ENCODE measurements at places on chromosomes 16 and 17.

DNA sequence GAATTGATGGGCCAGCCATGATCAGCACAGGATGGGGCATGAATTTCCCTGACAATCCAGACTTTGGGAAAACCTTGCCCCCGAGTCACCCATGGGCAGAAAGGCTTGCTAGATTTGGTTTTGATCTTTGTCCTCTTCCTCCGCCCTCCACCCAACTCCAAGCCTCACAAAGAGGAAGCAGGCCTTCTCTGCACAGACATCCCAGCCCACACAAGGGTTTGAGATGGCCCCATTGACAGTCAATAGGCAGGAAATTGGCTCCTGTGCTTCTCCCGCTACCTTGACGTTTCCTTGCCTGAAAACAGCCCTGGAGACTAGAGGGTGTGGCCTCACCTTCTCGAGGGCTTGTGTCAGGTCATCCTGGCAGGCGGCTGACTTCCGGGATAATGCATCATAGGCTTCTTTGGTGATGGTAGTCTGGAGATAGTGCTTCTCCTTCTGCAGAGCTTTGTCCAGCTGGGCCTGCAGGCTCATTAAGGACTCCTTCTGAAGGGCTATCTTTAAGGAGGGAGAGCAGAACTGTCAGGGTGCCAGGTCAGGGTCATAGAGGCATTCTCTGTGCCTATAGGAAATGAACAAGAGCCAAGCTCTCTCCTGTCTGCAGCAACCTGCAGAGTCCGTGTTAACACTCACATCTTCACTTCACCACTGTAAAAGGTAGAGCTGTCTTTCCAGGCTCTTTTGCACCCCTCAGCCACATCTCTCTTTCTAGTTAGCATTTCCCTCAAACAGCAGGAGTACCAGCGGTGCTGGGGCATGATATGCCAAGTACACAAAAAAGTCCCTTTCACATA is 32.2 kb downstream of the DHX38 start:
- DNase-seq, result no peak

DNA sequence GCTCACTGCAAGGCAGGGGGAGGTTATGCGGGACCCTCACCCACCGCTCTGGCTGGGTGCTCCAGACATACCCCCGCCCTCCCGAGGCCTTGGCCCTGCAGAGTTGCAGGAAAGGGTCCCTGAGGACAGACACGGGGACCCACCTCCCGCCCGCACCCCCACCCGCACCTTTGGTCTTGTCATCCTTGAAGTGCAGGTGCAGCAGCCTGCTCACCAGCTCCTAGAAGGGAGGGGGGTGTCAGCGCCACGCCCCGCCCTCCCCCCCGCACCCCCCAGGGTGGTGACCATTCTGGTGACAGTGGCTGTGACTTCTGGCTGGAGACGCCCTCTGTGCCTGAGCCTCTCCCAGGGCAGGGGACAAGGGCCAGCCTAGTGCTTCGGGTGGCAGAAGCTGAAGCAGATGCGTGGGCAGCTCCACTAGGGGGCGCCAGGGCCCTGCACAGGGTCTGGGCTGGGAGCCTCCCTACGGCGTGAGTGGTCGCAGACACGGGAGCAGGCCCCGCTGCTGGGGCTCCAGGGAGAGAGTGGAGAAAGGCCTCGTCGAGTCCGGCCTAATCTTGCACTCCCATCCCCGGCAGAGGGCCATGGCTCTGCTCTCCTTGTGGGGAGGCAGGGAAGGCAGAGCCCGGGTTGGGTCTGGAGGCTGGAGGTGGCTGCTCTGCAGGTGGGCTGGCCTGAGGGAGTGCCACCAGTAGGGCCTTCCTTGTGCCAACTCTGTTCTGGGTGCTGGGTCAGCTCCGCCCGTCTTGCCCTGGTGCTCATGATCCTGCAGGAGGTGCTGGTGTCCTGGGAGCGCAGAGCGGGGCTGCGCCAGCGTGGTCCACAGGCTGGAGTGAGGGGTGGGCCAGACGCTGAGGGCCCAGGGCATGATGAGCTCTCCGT is 2.7 kb downstream of the CENPX start:
- peak; percentile 56 for DNase-seq

DNA sequence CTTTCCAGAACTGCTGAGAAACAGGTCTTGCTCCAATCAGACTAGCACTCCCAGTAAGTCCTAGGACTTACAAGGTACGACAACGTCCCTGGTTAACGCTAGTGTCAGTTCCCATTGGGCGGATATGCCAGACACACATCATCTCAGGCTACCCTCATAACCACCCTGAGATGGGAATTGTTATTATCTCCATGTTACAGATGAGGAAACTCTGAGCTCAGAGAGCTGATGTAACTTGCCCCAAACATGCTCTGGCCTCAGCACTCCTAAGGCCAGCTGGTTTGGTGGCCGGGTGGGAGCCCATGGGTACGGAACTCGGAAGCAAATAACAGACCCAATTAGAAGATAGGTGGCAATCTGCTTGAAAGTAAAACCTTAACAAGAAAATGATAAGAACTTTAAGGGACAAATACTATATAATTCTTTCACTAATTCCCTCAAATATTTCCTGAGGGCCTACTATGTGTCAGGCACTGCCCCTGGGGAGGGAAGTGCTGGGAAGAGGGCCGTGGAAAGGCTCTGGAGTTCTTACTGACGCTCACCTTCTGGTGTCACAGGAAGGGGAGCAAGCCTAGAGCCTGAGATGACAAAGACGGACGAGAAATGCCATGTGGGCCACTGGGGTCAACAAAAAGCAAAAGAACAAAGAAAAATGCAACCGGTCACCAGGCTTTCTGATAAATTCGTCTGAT is 6.9 kb downstream of the CREBBP start:
- DNase-seq, result no peak

- DNase-seq, result no peak
Observed at GRCh38 chr17:78494696-78495330, 82.4 kb downstream of the DNAH17 start.

- no peak for DNase-seq
Observed at GRCh38 chr16:54216688-54217087, 69.9 kb downstream of the IRX3 start.

GRCh38 chr17:45981306-45981705 is 17.7 kb upstream of the STH start:
- DNase-seq, result no peak

GRCh38 chr16:88070989-88071625 is 119.9 kb downstream of the BANP start:
- DNase-seq, result no peak

- DNase-seq, result no peak
Observed at GRCh38 chr17:75922963-75923874, 17.6 kb downstream of the FBF1 start.

DNA sequence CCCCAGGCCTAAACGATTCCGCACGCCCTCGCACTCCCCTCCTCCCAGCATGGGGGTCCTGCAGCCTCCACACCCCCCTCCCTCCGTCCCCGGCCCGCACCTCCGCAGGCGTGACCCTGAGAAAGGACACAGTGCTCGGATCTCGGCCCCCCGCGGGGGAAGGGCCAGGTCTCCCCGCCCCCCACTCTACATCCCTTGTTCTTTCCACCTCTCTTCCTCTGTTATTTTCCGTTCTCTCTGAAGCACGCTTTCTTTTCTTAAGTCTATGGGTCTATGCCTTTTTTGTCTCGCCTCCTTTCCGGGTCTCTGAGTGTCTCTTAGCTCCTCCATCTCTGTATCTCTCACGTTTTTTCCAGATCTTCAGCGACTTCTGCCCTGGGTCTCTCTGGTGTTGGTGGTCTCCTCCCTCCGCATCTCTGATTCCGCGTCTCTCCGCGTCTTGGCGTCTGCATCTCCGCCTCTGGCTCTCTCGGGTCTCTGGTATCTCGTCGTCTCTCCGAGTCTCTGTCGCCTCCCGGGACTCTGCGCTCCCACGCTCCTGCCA is 2.1 kb upstream of the HES7 start:
- DNase-seq, result peak; percentile 50

DNA sequence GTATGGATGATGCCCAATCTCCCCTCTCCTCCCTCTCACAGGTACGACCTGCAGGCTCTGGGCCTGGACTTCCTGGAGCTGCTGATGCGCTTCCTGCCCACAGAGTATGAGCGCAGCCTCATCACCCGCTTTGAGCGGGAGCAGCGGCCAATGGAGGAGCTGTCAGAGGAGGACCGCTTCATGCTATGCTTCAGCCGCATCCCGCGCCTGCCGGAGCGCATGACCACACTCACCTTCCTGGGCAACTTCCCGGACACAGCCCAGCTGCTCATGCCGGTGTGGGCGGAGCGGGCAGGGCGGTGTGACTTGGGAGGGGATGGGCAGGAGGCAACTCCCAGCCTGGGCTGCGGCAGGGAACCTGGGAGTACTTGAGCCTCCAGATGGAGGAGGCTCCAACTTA is 18.1 kb downstream of the SPATA32 start:
- DNase-seq, result no peak

- no peak for DNase-seq
Observed at GRCh38 chr17:74369221-74369620, 1.9 kb downstream of the GPR142 start.

GRCh38 chr17:3039736-3040135 is 23.7 kb downstream of the OR1D5 start:
- DNase-seq, result no peak

GRCh38 chr17:56781906-56782305 is 51.8 kb downstream of the C17orf67 start:
- DNase-seq, result no peak

- peak; percentile 53 for DNase-seq
Observed at GRCh38 chr16:81623365-81624102, 155.6 kb upstream of the PLCG2 start.

DNA sequence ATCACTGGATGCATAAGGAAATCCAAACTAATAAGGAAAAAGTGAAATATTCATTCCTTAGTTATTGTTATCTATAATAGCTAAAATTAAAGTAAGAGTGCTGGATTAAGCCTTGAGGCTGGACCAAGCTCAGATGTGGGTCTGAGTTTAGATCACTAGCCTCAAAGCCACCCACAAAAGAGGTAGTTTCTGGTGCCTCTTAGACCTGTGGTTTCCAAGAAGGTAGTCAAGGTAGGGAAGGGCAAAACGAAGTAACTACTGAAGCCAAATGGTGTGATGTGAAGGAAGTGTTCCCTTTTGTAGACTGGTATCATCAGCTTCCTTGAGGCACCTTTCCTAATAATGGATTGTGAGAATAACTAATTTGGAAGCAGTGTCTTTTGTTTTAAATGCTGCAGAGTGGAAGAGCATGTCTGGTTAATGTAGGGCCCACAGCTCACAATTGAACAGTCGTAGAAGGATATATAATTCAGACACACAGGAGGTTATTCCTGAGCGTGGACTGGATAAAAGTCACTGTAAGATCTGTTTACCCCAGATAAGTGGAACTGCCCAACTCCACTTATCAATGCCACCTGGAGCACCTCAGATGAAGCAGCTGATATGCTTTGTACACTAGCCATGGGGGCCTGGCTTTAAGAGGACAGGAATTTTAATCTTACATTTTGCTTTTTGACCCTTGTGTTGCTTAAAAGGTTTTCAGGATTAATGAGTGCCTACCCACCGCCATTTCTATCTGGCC is 31.7 kb upstream of the LCMT1 start:
- DNase-seq, result no peak

DNA sequence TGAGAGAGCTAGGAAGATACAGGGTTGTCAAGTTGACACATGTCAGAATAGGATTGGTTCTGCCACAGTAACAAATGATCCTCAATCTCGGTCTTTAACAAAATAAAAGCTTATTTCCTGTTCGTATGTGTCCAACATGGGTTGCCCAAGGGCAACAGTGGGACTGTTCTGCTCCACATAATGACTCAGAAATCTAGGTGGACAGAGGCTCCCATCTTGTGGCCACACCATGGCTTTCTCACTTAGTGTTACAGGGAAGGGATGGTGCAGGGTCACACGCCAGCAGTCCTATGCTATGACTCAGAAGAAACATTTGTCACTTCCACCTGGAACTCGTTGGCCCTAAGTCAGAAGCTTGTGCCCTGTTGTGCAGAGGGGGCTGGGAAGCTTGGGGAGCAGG is 364.9 kb downstream of the SNX29 start:
- peak; percentile 83 for DNase-seq

- no peak for DNase-seq
Observed at GRCh38 chr16:31327646-31328225, 27.2 kb upstream of the ITGAX start.

DNA sequence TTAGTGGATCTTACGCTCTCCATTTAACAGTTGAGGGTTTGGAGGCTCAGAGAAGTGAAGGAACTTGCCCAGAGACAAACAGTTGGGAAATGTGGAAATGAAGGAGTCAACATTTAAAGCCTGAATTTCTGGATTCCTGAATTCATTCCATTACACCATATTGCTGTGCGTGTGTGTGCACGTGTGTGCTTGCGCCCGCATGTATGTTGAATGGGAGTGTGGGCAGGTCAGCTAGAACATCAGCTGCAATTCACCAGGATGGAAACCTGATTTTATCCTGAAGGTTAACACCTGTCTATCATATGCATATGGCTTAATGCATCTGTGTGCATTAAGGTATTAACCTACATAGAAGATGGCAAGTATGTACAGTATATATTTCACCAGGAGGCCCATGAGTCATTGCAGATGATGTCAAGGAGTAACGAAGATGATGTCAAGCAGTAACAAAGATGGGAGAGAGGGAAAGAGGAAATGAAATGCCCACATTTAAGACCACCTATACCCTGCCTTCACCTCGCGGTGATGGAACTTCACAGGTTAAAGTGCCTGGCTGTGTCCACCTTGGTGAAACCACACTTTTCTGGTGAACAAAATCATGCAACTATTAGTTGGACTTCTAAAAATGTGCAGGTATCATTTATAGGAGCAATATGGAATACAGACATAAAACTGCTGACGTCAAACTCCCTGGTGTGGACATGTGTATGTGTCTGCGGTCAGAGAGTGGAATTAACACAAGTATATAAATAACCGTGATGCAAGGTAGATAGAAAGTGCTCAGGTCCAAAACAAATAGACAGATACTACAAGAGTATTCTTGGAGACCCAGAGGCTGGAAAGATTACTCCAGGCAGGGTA is 832 bp upstream of the ADAP2 start:
- DNase-seq, result no peak

DNA sequence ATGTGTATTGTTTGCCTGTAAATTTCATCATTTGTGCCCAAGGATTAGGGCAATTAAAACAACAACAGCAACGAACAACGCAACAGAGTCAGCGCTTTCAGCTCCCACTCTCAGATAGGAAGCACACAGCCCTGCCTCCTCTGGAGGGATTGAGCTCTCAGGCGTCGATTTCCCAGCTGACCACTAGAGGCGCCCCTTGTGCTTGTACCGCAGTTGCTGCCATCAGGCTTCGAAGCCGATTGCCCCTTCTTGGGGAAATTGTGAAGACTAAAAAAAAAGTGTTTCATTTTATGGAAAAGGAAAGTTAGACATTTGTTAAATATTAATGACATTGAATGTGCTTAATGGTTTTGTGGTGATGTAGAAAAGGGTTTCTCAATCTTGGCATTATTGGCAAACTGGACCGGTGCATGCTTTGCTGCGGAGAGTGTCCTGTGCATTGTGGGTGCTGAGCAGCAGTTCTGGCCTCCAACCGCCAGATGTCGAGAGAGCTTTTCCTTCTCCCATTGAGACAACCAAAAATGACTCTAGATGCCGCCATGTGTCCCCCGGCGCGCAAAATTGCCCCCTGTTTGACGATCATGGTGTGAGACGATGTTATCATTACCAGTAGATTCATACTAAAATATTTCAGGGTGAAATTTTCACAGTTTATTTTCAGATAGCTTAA is 650.4 kb upstream of the RBFOX1 start:
- DNase-seq, result no peak
